Body of pancreas (tissue), 4 donors: ENCODE measurements at places on chromosomes 1 and 21.
A peak's percentile ranks its signal among the peaks of the same experiment; 100 is the strongest.

- no peak for DNase-seq
Observed at GRCh38 chr1:163774401-163774945, 452.7 kb downstream of the NUF2 start.

GRCh38 chr1:84171481-84171880 lies 27.4 kb downstream of the PRKACB start:
- no peak for DNase-seq

GRCh38 chr1:183281039-183281438 lies 95.0 kb downstream of the LAMC2 start:
- DNase-seq, result peak; percentile 46

GRCh38 chr1:214420833-214421232 lies 130.6 kb downstream of the PTPN14 start:
- DNase-seq, result no peak

GRCh38 chr1:1313500-1314236 lies 5.3 kb downstream of the PUSL1 start:
- DNase-seq, result no peak

GRCh38 chr1:8216005-8216404 lies 101.9 kb upstream of the SLC45A1 start:
- no peak for DNase-seq

DNA sequence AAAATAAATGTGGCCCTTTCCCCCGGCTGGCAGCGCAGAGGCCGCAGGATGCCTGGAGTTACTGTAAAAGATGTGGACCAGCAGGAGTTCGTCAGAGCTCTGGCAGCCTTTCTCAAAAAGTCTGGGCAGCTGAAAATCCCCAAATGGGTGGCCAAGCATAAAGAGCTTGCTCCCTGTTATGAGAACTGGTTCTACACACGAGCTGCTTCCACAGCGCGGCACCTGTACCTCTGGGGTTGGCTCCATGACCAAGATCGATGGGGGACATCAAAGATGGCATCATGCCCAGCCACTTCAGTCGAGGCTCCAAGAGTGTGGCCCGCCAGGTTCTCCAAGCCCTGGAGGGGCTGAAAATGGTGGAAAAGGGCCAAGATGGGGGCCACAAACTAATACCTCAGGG lies 95.9 kb downstream of the LRIG2 start:
- DNase-seq, result peak; percentile 6

GRCh38 chr21:45078877-45079281 lies 4.5 kb downstream of the ADARB1 start:
- DNase-seq, result peak; percentile 41

- peak; percentile 75 for DNase-seq
Observed at GRCh38 chr1:35544976-35545375, 12.2 kb downstream of the KIAA0319L start.

- no peak for DNase-seq
Observed at GRCh38 chr1:161733526-161733925, 12.2 kb downstream of the FCRLB start.

DNA sequence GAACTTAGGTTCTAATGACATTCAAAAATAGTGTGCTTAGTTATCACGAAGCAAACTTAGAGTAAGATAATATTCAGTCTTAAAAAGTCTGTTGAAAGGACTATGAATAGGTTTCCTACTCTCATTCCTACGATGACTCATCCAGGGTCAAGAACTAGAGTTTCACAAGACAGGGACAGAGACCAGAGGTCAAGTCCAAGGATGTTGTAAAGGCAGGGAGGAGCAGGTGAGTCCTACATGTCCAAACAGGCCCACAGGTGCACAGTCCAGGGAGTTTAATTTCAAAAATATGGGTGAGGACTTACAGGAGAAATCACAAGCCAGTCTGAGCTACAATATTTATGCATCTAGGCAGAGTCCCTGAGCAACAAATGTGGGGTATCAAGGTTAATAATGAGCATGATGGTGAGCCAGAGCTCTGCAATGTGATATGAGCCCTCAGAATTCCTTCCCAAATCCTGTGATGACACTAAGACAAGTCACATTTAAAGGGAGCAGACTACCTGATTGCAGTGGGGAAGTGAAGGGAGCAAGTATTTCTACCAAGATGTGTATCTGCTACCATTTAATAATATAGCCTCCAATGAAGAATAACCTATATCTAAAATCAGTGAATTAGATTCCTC lies 100.0 kb upstream of the NRIP1 start:
- no peak for DNase-seq

GRCh38 chr1:206907304-206907991 lies 10.2 kb downstream of the IL24 start:
- DNase-seq, result peak; percentile 39

DNA sequence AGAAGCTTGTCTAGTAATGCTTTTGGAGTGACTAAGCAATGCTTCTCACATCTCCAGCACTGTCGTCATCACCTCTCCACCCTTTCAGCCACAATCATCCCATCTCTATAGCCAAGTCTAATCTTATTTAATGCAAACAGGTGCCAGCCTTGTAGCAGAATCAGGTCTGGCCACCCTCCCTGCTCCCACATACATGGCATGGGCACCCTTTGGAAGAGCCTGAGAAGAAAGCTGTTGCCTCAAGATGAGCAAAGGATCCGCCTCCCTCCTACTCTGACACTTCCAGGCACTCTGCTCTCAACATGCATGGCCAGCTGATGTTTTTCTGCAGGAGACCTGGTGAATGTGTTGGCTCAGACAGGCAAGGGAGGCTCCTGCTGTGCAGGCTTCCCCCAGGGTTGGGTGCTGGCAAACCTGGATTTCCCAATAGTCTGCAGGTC lies 113.1 kb upstream of the GRIK3 start:
- no peak for DNase-seq
